Activated naive CD8-positive, alpha-beta T cell treated with anti-CD3 and anti-CD28 coated beads, Interleukin-2, amount 10 ng/mL, durations not matched to agents 7 days and 5 days (primary cell): ENCODE measurements at places on chromosomes 5 and 9. TPM values are rescaled to one million over a fixed set of nuclear protein-coding genes. Genes with fewer than 3 reads are reported as not detected.
A peak's percentile ranks its signal among the peaks of the same experiment; 100 is the strongest.

DNA sequence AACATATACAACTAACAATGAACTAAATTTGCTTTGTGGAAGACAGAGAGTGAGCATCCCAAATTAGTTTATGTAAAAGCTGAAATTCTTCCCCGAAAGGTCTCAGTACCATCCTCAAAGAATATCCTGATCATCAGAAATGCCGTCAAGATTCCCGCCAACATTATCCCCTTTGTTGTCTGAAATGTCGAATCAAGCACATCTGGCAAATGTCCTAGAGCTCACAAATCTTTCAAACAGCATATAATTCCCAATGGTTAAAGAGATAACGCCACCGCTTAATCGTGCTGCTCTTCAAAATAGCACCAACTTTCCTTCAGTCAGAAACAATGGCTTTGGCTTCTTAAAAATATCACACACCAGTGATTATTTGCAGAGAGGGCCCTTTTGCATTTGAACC lies 23.8 kb downstream of the MORN5 start:
- no peak for DNase-seq

DNA sequence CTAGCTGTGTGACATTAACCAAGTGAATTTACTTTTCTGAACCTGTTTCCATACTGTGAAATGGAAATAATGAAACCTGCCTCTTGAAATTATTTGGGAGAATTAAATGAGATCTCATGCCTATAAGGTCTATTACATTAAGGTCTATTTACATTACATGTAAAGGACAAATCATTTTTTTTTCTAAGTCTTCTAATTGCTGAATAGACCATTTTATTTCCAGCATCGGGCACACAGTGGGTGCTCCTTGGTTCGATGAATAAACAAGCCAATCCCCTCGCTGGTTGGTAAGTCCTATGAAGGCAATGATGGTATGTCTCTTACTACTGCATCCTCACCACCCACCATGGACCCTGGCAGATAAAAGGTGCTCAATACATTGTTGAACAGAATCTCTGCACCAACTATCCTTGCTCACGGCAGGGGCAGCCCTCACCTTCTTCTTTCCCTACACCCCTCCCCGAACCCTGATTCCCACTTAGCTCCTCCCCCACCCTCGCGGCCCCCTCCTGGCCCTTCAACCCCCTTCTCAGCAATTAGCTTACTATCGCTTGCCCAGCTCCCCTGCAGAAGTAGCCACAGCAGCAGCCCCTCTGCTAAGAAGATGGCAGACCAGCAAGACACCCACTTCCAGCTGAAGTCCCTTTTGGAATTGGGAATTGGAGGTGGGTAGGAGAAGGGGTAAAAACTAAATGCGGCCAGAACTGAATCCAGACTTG lies 3.0 kb downstream of the PCDH1 start:
- peak; percentile 21 for DNase-seq

- DNase-seq = no peak
Measured at GRCh38 chr9:95315108-95315746, 2.3 kb downstream of the FANCC start.

The SLC6A19 gene
- total RNA-seq = not detected

The LHX3 gene
- not detected for total RNA-seq

DNA sequence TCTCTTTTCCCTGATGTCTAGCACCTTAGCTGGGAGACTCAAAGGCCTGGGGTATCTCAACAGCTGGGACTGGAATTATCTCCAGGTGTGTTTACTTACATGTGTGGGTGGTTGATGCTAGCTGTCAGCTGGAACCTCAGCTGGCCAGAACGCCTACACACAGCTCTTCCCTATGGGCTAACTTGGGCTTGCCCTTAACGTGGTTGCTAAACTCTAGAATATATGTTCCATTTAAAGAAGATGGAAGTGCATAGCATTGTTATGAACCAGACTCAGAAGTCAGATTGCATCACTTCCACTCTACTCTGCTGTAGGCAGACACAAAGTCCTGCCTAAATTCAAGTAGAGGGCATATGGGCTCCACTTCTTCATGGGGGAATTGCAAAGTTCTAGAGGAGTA lies 29.3 kb downstream of the SGCD start:
- DNase-seq = no peak

The PPP3R2 gene
- total RNA-seq = not detected

The PCA3 gene
- total RNA-seq = not detected

GRCh38 chr9:133851693-133852092 lies 113.5 kb upstream of the SARDH start:
- no peak for DNase-seq

- no peak for DNase-seq
Measured at GRCh38 chr5:68708156-68708841, 385.5 kb upstream of the SLC30A5 start.

DNA sequence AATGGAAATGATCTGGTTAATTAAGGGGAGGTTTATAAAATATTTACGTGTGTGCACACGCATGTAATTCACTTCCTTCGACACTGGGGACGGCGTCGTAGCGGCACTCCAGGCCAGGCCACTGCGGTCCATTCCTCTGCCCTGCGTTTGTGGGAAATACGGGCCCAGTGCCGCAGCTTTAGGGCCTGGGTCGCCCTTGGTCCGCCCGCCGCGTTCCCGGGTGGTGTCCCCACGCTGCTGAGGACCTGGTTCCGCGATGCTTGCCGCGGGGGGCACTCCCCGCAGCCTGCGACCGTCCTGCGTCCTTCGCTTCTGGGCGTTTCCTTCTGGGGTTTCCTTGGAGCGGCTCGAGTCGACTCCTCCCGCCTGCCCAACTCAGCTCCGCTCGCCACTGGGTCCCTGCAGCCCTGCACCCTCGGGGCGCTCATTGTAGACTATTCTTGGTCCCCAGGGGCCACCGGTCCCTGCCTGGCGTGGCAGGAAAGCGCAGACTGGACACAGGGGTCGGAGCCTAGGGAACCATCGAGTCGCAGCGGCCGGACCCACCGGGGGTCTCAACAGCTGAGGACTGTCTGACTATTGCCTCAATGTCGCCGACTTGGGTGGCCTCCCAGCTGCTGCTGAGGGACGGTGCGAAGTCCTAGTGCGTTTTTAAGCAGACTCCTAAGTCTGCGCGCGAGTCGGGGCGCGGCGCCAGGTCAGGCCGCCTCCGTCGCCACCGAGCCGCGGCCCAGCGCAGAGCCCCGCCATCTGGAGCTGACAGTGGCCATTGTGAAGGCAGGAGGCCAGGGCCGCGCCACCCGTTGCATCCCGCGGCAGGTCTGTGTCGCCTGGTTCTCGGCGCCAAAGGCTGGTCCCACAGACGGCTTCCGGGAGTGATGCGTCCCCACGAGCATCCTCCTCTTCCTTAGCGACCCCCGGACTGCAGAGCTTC lies 4.4 kb upstream of the IRX1 start:
- no peak for DNase-seq
